Hypothalamus (tissue), 51 donors: ENCODE measurements at places on chromosomes 7 and 10.

- no peak for DNase-seq
These were observed 173.7 kb downstream of the COBL start for GRCh38 chr7:51142741-51143385.

- no peak for DNase-seq
These were observed 1.8 kb downstream of the TPST1 start for GRCh38 chr7:66206934-66207240.

GRCh38 chr10:33421789-33422462 lies 87.5 kb upstream of the NRP1 start:
- no peak for DNase-seq

DNA sequence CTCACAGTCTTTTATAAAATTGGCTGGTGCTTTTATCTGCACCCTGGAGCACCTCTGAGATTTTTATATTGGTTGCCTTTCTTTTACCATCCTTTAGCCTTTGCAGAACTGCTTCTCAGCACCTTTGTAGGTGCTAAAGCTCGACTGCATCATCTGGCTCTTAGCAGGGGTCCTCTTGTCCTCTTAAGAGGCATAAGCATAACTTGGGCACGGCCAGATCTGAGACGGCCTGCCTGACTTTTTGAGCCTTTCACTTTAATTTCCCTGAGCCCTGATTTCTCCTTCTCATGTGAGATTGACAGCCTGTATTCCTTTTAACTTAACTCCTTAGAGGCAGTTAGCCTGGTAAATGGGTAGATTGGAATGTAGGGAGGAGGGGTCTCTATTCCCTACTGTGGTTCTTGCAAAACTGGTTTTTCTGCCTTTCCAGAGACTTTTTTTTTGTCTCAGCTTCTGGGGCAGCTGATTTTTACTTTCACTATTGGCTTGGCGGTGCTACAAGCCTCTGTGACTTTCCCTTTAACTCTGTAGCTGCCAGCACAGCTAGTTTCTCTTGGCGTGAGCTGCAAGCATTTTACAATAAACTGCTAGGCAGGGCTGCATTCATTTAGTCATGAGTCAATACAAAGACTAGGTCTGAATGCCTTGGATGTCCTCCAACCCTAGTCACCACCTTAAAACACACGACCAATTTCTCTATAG lies 24.0 kb downstream of the ZPBP start:
- DNase-seq: no peak

DNA sequence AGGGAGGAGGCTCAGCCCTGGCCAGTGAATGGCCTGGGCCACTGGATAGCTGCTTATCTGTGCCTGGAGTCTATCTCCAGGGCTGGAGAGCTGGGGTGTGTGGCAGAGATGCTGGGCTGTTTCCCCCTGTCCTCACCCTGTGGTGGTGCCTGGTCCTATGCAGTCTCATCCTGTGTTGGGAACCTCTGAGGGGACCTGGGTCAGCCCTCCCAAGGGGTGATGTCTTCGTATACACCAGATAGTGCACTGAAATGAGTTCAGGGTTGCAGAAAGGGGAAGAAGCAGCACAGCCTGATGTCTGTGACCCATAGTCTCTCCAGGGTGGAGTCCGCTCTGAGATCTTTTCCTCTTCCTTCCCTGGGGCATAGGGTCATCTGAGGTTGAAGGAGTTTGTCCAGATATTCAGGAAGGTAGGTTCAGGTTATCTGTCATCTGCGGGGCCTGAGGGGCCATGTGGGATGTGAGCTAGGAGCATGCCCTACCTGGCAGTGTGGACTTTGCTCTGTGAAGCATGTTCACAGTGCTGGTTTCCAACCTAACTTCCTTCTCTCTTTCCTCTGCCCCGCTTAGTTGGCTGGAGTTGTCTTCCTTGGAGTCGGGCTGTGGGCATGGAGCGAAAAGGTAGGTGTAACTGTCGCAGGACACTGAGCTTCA lies 33.4 kb upstream of the SH2D4B start:
- DNase-seq: no peak

GRCh38 chr10:48898426-48898825 lies 41.2 kb downstream of the LRRC18 start:
- DNase-seq: no peak

DNA sequence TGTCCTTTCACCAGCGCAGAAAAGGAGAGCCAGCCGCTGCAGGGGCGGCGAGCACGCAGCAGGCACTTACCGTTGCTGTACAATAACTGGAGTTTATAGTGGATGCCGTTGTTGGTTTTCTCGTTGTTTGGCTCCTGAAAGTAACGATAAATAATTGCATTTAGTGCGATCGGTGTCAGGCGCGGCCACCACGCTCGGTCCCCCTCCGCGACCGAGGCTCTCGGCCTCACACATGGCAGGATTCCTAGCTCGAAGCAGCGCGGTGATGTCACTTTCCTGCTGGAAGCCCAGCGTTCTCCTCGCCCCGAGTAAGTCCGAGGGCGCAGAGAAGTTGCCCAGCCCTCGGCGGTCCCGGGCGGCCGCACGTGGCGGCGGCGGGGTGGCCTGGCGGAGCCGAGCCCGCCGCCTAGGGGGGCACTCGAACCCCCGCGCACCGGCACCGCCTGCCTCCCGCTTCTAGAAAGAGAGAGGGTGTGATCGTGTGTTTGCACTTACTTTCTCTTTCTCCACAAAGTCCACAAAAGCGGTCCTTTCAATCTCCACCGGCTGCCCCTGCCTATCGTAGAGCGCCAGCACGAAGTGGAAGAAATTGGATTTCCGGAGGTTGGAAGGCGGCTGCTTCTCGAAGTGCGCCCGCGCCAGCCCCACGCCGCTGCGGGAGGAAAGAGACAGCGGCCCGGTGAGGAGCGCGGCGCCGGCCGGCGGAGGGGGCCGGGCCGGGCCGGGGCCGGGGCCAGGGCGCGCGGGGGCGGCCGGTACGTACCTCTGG lies 1.0 kb downstream of the EBF3 start:
- DNase-seq: no peak

GRCh38 chr10:112711366-112711765 lies 238.7 kb upstream of the TCF7L2 start:
- no peak for DNase-seq

DNA sequence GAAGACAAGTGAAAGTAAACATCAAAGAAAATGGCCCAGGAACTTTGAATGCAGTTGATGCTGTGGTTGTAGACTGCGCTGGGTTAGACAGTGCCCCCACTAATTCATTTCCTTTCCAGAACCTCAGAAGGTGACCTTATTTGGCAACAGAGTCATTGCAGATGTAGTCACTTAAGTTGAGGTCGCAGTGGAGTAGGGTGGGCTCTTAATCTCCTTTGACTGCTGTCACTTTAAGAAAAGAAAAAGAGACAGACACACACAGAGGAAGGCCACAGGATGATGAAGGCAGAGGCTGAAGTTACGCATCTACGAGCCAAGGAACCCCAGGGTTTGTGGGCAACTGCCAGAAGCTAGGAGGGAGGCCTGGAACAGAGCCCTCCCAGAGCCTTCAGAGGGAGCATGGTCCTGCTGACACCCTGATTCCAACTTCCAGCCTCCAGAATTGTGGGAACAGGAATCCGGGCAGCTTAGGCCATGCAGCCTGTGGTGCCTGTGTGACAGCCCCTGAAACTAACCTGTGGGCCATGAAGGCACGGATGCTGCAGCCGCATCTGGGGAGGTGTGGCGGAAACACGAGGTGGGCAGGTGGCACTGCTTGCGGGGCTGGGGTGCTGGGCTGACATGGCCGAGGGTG lies 107.6 kb downstream of the PRKAG2 start:
- no peak for DNase-seq

DNA sequence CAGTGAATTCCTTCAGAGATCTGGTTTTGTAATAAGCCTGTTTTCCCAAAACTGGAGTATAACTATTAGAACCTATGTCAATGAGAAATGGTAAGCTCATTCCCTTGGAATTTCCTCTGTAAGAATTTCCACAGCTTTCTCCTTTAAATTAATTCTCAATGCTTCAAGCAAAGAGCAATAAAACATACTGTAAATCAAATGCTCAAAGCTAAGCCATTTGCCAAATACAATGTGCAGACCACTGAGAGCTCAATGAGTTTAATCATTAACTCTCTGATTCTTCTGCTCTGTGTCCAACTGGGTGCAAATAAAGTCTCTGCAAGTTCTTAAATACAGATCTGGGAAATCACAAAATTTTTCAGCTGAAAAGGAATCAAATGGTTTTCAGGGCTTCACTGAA lies 227.6 kb upstream of the IMMP2L start:
- no peak for DNase-seq

- DNase-seq: no peak
These were observed 5.3 kb downstream of the AGMO start for GRCh38 chr7:15556339-15557105.

DNA sequence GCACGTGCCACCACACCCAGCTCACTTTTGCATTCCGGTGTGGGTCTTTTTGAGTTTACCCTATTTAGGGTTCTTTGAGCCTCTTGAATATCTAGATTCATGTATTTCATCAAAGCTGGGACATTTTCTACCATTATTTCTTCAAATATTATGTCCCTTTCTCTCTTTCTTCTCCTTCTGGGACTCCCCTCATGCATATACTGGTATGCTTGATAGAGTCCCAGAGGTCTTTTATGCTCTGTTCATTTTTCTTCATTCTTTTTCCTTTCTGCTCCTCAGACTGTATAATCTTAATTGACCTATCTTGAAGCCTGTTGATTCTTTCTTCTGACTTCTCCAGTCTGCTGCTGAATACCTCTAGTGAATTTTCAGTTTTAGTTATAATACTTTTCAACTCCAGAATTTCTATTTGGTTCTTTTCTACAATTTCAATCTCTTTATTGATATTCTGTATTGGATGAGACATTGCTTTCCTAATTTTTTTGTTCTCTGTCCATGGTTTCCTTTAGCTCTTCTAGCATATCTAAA lies 9.1 kb upstream of the WAC start:
- no peak for DNase-seq

DNA sequence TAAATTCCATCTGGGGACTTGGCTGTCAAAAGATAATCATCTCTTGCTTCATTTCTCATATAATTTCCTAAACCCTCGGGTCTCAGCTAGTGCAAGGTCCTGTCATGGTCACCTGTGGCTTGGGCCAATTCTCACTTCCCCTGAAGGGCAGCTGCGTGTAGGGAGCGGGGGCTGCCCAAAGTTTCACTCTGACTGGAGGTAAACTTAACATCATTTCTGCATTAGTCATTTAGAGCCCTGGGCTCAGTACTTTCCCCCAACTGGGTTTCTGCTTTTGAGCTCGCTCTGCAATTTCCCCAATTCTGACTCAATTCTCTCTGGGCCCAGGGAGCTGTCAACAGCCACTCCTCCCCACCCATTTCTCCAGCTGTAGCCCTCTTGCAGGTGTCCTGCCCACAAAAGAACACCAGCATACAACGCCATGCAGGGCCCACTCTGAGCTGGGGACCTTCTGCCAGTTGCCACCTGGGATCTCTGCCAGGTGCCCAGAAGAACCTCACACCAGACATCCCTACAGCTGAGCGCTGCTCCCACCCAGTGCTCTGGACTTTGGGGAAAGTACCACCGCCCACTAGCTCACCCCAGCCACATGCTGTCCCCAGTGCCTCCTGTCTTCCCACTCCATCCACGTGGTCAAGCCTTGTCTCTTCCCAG lies 37.9 kb downstream of the VOPP1 start:
- no peak for DNase-seq

GRCh38 chr7:52992479-52993162 lies 42.8 kb upstream of the POM121L12 start:
- DNase-seq: no peak

GRCh38 chr7:10121631-10122030 lies 852.0 kb upstream of the PHF14 start:
- DNase-seq: no peak

GRCh38 chr7:86950360-86950759 lies 109.1 kb downstream of the ELAPOR2 start:
- DNase-seq: no peak

DNA sequence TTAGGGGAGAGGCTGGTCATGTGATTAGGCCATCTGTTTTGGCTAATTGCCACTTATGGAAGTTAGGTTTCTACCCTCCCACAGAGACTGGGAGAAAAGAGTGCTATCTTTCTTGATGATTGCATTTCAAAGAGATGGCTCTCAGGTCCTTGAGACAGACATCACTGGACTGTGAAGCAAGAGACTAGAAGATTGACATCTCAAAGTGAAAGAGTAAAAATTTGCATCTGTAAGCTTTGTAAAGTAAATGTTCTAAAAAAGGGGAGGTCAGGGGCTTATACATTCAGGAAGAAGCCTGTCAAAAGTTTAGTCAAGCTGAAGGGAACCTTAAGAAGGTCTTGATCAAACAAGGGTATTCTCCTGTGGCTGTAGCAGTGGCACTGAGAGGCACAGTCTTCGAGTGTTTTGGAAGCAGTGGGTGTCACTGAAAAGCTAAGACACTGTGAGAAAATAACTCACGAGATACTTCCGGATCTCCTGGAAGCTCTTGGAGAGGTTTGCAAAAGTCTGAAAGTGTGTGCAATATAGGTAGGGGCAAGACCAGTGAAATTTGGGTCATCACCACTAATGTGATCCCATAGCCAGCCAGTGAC lies 342.1 kb downstream of the PHF14 start:
- DNase-seq: no peak

- DNase-seq: no peak
These were observed 52.6 kb upstream of the LOXL4 start for GRCh38 chr10:98320486-98321185.

DNA sequence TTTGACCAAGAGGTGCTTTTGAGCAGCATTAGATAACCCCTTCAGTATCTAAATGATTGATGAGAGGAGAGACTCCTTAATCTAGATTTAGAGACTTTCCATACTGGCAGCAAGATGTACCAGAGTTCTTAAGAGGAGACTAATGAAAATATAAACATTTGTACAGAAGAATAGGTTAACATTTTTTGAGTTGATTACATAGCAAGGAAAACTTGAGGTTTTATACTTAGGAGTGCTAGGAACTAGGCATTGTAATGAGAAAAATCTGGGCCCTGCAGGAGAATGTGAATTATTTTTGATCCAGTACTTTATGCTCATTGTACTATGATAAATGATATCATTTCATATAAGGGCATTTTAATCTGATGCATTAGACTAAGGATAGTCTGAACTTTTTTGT lies 261.7 kb downstream of the EXOC4 start:
- DNase-seq: no peak

DNA sequence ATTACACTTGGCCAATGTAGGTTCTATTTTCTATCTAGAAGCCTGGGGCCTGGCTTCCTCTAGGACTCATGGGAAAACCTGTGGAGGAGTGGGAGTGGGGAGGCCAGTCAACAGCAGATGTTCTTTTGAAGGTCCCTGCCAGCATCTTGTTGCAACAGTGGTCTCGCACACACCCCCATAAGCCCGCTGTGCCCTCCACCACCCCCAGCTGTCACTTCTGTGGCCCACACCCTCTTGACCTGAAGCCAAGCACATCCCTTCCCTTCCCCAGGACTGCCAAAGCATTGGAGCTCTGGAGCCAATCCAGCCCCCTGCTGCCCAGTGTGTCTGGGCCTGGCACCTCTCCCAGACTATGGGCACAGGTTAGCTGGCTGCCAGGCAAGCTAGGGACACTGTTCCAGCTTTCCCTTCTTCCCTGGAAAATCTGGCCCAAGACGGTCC lies 1.9 kb upstream of the STX1A start:
- peak; percentile 72 for DNase-seq

DNA sequence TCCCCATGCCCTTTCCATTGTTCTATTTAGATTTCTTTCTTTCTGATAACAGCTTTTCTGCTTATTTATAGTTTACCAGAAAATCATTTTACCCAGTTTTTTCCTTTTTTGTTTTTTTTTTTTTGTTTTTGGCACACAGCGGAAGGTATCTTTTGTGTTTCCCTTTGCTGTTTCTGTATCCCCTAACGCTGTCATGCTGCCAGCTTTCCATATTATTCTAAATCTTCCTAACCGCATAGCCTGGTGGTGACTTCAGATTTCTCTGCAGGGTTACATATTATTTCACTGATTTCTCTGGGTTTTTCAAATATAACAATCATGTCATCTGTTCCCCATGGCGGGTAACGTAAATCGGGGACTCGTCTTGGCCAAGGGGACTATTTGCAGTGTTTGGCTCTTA lies 4.0 kb upstream of the SLC29A4 start:
- DNase-seq: no peak

GRCh38 chr7:70114806-70115205 lies 516.5 kb downstream of the AUTS2 start:
- DNase-seq: no peak
